Retina (tissue), 1 donor: ENCODE measurements at places on chromosomes 2 and 18.
A peak's percentile ranks its signal among the peaks of the same experiment; 100 is the strongest.

DNA sequence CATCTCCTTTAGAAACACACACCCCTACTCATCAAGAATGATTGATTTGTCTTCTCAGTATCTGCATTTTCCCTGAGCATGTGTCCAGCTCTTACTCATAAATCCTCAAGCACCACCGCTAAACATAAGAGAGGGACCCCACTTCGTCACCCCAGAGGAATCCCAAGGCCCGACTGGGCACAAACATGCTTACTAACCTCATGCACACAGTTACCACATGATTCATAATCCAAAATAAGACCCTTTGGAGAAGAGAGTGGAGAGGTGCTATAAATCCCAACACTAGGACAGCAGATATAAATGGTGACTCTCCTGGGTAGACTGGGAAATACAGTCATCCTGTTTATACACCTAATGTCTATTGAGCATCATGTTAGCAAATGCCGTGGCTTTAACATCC, 843.2 kb upstream of the ID2 start:
- DNase-seq = no peak

- no peak for DNase-seq
These were observed 178.7 kb downstream of the ALK start for GRCh38 chr2:29742656-29743055.

DNA sequence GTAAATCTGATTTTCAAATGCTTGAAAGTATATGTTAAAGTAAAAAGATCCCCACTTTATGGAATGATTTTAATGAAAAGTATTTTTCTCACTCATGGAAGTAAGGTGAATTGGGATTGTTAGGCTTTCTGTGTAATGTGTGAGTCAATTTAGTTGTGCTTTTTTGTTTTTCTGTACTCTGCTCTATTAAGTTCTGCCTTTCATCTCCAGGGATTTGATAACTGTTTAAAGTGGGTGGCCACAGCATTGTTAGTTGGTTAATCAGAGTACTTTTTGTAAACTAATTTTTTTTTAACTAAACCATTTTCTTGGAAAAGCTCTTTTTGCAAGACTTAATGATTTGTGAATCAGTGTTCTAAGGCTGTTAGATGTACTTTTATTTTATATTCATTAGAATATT, 76.8 kb downstream of the ABI2 start:
- DNase-seq = no peak

- no peak for DNase-seq
These were observed 5.0 kb downstream of the ACTR2 start for GRCh38 chr2:65232636-65233035.

DNA sequence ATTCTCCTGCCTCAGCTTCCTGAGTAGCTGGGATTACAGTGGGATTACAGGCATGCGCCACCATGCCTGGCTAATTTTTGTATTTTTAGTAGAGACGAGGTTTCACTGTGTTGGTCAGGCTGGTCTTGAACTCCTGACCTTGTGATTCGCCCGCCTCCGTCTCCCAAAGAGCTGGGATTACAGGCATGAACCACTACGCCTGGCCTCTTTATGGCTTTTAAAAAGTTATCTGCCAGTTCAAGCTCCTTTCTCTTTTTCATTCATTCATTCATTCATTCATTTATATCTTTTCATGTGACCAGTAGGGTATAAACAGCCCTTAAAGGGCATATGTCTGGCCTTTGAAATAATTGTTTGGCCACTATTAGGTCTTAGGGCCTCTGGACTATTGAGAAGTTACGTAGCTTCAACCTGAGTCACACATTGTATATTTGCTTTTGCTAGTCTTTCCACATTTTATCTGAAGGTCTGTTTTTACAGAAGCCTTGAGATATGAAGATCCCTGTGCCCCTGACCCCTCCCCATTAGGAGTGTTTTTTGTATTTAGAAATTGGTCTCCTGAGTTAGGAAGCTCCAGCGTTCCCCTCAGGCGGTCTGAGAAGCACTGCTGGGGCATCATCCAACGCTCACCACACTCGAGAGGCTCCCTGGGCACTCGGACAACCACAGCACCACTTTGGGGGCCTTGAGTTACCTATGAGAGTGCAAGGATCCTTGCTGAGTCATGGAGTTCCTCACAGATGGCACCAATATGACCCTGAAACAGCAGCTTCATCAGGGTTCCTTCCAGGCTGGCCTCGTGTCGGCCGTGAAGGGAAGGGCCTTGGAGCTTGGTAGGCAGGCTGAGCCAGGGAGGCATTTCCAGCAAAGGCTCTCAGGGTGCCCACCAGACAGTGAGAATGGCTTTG, 21.8 kb downstream of the FZD5 start:
- DNase-seq = no peak

- DNase-seq = peak; percentile 58
These were observed 34.3 kb downstream of the AFF3 start for GRCh38 chr2:100107906-100108647.

- DNase-seq = no peak
These were observed 71.6 kb downstream of the TDRD15 start for GRCh38 chr2:21195326-21195725.

DNA sequence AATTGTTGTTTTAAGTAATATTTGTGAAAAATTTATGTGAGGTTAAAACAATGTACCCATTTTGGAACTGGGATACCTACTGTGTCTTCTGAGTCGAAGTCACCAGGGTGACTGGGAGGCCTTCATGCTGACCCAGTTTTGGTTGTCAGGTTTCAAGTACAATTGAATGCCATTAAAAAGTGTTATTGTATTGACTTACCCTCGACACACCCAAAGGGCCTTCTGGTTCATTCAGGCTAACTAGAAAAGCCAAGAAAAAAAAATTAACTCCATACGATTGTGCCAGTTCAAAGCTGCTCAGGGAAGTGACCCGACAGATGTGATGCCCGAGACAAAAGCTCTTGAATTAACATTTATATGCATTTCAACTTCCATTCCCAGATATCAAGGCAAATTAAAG, 190.0 kb downstream of the ST6GAL2 start:
- DNase-seq = no peak
